Left colon (tissue), 2 donors: ENCODE measurements at places on chromosomes 1 and 21. TPM values are rescaled to one million over a fixed set of nuclear protein-coding genes. Genes with fewer than 3 reads are reported as not detected.
A peak's percentile ranks its signal among the peaks of the same experiment; 100 is the strongest.

The RIPPLY3 gene
- total RNA-seq: not detected

The MAP1LC3C gene
- 1.1 TPM for total RNA-seq

The ATP1A2 gene
- 12.1 TPM for total RNA-seq

The CHAF1B gene
- 1.4 TPM for total RNA-seq

The NKAIN1 gene
- total RNA-seq: 0.20 TPM

The ANKRD65 gene
- 2.7 TPM for total RNA-seq

DNA sequence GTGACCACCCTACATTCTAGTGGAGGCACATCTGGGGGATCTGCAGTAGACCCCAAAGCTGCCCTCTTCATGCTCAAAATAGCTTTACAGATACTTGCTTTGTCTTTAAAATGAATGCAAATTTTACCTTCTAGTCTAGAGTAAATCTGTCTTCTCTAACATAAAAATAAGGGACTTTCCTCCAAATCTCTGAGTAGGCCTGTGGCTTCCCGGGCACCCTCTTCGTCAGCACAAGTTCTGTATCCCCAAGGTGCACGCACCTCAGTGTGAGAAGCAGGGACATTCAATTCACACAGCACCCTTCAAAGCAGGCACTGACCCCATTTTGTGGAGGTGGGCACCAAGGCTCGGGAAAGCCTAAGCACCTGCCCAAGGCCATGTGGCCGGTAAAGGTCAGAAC is 19.0 kb downstream of the MEF2D start:
- DNase-seq: no peak

DNA sequence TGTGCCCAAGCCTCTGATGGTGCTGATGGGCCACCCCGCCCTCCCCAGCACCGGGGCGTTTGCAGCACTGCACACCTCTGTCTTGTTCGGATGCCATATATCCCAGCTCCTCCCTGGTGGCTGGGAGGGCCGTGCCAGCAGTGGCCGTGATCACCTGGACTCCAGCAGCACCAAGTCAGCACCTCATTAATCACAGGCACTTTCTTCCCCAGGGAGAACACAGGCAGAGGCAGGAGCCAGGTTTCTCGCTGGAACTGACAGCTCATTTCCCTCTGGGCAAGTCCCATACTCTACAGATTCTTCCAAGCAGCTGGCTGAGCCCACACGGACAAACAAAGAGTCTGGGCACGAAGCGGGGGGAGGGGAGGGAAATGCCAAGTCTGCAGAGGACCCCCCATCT is 141.7 kb upstream of the EDN2 start:
- DNase-seq: no peak

DNA sequence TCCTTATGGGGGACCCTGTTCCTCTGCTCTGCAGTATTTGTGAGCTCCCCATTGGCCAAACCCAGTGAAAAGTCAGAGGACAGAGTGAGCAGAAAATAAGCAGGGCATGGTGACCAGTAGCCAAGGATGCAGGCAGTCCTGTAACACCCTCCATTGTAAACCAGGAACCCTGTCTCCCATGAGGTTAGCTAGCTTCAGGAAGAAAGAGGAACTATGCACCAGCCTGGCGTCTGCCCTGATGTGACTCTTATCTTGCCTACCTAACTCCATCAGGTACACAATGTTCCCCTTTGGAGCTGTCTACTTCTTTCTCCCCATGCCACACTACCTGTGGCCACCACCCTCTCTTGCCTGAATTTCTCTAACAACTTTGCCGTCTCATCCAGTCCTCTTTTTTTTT is 119.2 kb downstream of the LRIG2 start:
- no peak for DNase-seq

GRCh38 chr21:36076878-36077655 is 7.2 kb downstream of the CBR1 start:
- peak; percentile 36 for DNase-seq

GRCh38 chr1:204335533-204335932 is 24.2 kb downstream of the PLEKHA6 start:
- DNase-seq: no peak

DNA sequence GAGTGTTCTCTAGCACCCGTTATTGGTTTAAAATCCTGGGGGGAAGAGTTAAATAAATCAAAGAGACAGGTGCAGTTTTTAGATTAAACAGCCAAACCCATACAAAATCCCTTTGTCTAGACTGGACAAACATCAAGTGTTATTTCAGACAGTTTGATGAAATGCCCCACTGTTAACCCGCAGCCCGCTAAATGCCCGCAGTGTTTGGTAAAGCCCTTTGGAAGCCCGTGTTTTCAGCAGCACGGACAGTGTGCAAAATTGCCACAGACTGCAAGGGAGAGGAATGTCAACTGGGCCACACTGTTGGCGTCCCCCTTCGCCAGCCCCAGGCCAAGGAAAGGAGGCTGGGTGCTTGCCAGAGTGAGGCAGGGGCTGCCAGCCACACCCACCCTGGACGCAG is 26.6 kb downstream of the AJAP1 start:
- no peak for DNase-seq

DNA sequence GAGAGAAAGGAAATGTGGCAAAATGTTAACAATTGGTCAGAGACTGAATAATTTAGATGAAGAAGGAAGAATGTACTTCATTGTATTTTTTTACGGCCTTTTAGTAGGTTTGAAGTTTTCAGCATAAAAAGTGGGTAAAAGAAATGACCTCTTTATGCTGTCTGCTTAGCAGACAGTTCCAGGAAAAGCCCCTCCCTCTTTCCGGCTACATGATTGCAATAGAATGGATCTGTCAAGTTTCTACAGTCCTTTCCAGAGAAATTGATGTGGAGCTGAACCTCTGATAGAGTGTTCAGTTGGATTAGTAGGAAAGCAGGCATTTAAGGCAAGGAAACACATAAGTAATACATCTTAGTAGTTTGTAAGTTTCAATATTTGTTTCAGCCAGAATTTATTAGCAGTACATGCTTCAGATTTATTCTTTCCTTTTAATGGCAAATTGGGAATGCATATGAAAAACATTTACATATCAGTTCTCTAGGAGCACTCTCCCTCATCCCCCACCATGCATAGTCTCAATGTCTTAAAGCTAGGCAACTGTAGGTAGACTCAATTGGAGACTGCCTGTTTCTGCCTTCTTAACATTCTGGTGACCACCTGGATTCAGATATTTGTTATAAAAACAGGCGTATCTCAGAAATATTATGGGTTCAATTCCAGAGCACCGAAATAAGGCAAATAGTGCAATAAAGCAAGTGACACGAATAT is 36.4 kb downstream of the HS2ST1 start:
- DNase-seq: no peak

DNA sequence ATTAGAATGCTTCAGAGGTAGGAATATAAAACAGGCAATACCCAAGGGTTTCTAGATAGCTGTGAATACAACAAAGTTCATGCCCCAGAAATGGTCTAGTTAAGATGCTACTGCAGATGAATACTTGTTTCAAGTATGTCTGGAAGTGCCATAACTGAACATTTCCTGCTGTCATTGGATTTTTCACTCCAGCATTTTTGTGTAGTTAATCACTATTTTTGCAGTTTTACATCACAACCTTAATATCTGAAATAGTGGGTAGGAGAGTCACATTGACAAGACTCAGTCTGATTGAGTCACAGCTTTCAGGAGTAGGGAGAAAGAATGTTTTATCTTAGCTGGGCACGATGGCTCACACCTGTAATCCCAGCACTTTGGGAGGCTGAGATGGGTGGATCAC is 126.4 kb upstream of the C1orf21 start:
- no peak for DNase-seq

DNA sequence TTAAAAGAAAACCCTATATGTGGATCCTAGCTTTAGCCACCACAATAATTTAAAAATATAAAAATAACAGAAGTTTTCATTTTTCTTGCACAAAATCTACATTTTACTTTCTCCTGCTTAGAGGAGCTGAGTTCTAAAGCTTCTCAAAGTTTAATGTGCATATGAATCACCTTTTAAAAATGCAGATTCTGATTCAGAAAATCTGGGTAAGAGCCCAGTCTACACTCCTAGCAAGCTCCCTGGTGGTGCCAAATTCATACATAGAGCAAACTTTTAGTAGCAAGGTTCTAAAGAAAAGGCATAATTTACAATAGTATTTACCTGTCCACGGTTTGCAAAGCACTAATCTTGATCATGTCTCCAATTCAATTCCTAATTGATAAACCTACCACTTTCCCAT is 19.3 kb downstream of the RSBN1 start:
- no peak for DNase-seq

DNA sequence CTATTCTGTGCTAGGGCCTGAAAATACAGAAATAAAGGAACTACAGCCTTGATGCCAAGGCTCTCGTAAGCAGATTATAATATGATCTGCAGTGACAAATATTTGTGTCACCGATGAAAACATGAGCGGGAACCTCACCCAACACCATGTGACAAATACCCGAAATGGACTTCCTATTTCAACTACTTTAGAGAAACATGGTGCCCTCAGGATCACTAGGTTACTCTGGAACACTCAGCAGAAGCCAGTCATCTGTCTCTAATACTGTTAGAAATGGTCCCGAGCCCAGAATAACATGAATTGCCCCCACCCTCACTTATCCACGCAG is 463 bp upstream of the VAMP3 start:
- DNase-seq: no peak

DNA sequence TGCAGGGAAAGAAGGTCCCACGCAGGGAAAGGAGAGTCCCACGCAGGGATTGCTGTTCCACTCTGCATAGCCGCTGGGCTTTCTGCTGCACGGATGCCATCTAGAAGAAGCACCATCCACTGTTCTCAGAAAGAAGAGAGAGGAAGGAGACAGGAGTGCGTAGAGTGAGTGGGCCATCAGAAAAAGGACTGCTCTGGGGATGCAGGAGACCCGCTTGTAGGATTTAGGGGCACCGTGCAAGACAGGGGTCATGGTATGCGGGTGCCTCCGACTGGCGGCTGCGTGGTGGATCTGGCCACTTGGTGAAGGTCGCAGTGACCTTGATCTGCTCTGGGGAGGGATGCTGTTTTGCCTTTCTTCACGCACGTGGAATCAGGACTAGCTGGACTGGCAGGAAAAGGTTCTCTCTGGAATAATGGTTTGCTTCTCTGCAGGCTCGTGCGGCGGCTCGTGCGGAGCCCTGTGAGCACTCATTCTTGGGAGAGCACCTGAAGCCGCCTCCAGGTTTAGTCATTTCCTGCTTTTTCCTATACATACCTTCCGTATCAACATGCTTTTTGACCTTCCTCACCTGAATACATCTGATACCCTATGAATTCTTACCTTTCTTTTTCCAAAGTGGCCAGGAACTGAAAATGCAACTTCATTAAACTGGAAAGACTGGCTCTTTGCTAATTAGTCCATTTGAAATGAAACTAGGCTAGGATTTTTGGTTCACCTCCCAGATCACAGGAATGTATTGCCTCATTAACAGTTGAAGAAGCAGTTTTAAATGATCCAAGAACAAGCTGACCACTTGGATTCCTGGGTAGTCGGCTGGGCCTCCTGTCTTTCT is 181.6 kb downstream of the KIF26B start:
- no peak for DNase-seq

DNA sequence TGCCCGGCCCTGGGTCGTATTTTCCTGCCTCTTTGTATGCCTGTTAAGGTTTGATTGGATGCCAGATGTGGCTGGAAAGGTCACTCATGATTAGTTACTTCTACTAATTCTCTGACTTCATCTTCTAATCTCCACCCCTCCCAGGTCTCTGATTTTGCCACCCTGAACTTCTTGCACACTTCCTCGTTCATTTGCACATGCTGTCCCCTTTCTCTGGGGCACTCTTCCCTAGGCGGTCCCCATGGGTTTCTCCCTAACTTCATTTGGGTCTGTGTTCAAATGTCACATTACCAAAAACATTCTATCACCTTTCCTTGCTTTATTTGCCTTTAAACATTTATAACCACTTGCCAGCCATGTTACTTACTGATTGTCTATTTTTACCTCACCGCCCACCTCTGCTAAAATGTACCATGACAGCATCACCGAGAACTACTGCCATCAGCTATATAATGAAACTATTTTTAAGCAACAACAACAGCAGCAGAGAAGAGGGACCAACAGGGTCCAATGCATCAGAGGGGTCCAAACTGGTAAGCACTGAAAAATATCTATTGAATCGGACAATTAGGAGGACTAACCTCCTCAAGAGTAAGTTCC is 45.8 kb upstream of the FMOD start:
- no peak for DNase-seq
